ENCODE measurements at places on chromosomes 2 and 18.

DNA sequence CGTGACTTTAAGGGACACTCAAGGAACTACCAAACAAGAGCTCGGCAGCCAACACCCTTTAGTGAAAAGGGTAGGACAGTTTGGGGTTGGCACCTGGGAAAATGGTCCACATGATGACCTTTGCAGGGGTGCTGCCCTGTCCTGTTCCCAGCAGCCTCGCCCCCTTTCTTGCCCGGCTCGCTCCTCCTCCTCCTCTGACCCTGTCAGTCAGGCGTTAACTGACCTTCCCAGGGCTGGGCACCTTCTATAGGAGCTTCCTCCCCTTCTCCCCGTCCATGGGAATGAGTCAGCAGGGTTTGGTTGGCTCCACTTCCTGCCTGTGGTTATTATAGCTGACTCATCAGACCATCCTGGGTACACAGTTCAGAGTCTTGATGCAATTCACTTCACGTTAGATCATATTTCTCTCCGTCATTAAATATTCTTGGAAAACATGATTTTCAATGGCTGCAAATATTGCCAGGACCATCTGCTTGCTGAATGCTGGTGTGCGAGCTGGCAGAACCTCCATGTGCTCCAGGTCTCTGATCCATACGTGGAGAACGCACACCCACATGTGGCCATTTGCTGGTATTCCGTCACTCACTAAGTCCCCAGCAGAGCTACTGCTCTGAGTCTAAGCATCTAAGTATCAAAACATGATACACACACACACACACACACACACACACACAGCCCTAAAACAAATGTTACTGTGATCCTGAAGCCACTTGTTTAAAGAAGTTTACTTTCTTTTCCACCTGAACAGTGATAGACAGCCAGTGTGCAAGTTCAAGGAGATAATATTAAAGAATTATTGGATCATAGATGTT lies 185.0 kb downstream of the ANAPC1 start:
- peak; percentile 99 for DNase-seq

DNA sequence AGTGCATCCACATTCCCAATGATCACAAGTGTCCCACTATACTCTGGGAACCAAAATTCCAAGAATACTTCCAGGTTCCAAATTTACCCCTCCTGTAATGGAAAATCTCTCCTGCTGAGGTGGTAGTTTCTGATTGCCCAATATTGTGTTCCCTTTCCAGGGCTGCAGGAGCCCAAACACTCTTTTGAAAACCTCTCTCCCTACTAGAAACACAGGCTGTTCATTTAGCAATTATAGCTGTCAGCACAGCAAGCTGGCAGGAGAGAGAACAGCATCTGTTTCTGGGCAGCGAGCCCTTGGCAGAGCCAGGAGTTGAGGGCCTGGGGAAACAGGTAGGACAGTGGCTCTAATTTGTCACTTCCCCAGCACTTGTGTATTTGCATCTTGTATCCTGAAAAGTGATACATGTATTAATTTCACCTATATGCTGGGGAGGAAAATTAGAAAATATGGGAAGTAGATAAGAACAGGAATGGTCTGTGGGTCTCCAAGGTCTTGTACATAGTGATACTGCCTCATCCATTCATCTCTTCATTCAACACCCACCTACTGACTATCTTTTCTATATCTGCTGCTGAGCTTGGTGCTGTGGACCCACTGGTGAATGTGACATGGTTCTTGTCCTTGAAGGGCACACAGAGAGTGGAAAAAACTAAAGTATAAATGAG lies 16.9 kb upstream of the PAIP2B start:
- no peak for DNase-seq

- no peak for DNase-seq
These were observed 12.4 kb upstream of the SAP130 start for GRCh38 chr2:128040166-128040771.

DNA sequence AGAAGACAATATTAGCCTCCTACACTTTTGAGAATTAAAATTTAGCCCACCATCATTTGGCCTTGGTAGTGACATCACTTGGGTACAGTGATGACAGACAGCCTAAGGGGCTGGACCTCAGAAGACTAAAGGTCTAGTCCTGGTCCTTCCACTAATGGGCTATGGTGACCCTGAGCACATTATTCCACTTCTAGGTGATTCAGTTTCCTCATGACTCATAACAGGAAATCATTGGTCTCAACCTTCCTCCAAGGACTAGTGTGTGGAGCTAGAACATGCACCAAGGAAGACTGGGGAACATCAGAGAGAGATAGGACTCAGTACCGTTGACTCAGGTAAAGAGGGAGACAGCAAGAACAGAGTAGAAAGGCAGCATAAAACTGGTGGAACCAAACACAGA lies 64.0 kb downstream of the TFCP2L1 start:
- DNase-seq: no peak

GRCh38 chr18:9191658-9192256 lies 55.2 kb downstream of the ANKRD12 start:
- no peak for DNase-seq

DNA sequence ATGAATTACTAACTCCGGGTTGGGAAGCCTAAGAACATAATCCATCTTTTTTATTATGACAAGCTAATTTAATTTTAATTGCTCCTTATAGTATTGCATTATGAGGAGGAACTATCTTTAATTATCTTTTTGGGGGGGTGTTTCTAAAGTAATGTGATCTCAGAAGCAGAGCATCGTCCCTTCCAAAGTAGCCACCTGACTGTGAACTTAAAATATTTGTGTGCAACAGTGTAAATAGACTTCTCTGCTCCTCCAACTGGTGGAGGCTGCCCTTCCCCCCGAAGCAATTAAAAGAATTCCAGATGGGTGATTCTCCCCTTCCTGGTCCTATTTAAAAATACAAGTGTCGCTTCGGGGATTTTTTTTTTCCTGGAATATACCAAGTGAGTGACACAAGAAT lies 55.7 kb downstream of the TCF7L1 start:
- DNase-seq: no peak

DNA sequence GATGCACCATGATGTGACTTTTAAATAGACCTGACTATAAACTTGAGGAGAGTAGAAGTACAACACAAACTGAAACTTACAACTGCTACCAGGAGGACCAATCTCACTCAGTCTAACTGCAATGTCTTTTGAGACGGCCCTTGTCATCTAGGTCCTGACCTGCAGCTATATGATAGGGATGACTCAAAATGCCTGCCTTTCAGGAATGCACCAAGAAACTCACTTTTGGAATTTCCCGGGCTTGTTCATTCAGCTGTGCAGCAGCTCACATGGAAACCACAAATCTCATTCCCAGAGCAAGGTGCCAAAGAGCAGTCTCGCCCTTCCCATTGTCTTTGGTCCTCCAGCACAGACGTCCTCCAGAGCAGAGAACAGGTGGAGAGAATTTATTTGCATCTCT lies 113.7 kb downstream of the SPOPL start:
- no peak for DNase-seq

GRCh38 chr2:45293182-45293581 lies 283.9 kb upstream of the SIX2 start:
- DNase-seq: no peak

- no peak for DNase-seq
These were observed 48.7 kb upstream of the FZD7 start for GRCh38 chr2:201984800-201985525.

GRCh38 chr2:32250290-32250689 lies 14.4 kb downstream of the NLRC4 start:
- DNase-seq: no peak

DNA sequence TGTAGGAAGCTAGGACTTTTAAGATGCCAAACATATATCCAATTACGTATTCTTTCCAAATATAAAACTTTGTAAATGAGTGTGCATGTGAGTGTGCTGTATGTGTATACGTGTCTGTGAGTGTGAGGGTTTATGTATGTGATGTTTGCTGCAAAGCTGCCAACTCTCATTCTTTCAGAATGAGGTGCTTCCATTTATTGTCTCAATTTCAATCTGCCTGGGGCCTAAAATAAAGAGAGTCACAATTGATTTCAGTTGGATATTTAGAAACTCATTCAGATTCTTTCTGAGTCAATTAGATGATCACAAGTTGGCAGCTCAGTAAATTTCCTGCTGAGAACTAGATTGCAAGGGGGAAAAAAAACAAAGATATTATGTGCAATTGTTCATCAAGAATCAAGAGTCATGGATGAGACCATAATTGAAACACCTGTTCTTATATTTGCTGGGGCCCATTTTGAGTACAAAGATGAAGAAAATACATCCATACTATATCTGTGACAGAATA lies 621.2 kb upstream of the ACVR2A start:
- no peak for DNase-seq

All from stromal cell of bone marrow (primary cell).